ENCODE measurements at places on chromosomes 5 and 9.

DNA sequence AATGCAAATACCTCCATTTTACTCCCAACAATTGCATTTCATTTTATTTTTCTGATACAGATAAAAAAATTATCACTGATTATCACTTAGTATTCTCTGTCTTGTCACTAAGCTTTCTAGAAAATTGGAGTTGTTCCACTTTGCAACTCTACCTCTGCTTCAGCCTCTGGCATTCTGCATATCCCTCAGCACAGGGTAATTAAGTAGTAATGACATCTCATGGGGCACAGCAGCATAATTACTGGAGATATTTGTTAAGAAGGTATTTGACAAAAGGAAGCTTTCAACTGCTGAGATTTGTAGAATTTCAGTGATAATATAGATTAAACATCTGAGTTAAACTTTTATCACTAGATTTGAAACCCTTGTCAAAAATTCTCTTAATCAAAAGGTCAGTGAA is 446.2 kb downstream of the HTR1A start:
- no peak for DNase-seq

GRCh38 chr5:178284093-178284675 is 51.6 kb upstream of the PHYKPL start:
- DNase-seq, result peak; percentile 25

- no peak for DNase-seq
These were observed 85.2 kb upstream of the CLINT1 start for GRCh38 chr5:157944077-157944633.

GRCh38 chr9:108897324-108898096 is 35.4 kb downstream of the ACTL7A start:
- DNase-seq, result no peak

Data from astrocyte of the hippocampus (primary cell).